T-helper 2 cell treated with Interferon-gamma antibody and Interleukin-4, amounts not matched to agents 5 μg/mL and 100 μg/mL, for 36 hours (primary cell): ENCODE measurements at places on chromosomes 1 and 21.

GRCh38 chr1:119225265-119225664 is 84.8 kb upstream of the WARS2 start:
- no peak for DNase-seq

GRCh38 chr1:202311875-202312635 is 29.7 kb downstream of the UBE2T start:
- DNase-seq = no peak

DNA sequence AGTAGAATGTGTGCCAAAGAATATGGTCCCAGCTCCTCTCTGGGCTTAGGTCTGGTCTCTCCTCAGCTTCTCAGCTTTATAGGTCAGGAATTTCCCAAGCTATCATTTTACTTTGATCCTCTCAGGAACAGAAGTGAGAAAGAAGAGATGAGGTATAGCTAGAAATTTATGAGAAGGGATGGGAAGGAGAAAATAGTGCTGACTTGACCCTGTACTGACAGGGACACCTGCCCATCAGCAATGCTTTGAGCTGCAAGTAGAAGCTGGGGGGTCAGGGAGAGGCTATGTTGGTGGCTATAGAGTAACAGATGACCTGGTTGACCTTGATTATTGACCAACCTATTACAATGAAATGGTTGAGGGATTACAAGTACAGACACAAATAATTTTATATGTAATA is 75.0 kb downstream of the XCL2 start:
- no peak for DNase-seq

DNA sequence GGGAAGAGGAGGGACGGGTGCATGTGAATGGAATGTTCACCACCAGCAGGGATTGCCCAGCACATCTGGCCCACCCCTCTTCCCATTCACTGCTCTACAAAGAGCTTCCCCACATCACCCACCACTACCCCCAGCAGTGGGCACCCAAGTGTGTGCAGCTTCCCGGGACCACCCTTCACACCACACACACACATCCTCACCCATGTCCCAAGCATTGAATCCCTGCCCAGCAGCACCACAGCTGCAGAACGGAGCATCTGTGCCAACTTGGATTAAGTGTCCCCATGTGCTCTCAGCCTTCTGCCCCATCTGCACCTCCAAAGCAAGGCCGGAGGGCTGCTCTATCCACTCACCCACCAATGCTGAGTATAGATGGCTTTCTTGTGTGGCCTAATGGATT is 141.4 kb downstream of the PSMG1 start:
- no peak for DNase-seq

- DNase-seq = no peak
Observed at GRCh38 chr1:44113095-44113609, 5.5 kb upstream of the KLF17 start.

DNA sequence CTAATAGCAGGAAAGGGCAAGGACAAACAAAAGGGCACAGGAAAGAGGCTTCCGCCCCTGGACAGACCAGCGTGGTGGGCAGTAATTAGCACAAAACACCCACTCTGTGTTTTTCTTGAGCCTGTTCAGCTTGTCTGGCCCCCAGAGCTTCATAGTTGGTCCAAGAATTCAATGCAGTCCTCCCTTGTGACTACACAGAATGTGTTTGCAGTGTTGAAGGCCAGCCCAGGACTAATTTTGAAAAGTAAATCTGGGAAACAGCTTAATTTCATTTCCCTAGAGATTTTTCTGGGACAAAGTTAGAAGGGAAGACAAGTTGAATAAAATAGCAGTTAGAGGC is 49.2 kb upstream of the LMO4 start:
- DNase-seq = no peak

DNA sequence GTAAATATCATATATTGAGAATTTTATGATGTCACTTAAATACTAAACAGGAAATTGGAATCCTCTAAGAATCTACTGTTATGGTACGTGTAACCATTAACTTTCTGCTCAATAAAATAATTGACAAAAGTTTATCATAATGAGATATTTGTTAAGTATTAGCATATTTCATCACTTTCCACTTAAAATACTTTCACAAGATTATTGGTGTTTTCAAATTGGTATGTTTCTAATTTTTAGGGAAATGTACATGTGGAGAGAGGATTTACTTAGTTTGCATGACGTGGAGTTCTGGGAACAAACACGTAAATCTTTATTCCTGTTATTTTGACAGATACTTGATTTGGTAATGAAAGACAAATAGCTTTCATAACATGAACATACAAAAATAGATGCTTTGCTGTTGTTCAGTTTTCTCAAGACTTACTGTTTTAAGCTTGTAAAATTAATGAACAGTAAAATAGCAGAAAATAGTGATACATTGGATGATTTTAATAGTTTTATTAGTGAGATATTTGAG is 1.6 kb downstream of the SRSF11 start:
- DNase-seq = no peak
